MM.1S (cell line): ENCODE measurements at places on chromosomes 3 and 15.
A peak's percentile ranks its signal among the peaks of the same experiment; 100 is the strongest.

- no peak for DNase-seq
Measured at GRCh38 chr15:66388043-66388363, 1.3 kb downstream of the MAP2K1 start.

- DNase-seq: no peak
Measured at GRCh38 chr3:172918165-172918564, 167.6 kb downstream of the ECT2 start.

DNA sequence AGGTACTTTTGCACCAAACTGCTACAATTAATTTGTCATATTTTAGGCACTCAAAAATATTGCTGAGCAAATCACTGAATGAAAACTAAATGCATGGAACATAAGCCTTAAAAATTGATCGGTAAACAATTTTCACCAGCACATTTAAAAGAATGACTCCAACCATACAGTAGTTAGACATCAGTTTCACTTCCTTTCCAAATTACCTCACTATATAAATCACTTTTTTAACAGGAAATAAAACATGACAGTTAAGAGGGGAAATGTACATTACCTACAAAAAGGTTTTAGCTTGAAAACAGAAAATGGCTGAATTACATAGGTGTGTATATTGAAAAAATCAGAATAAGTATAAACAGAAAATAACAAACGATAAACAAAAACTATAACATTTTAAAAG, 108.4 kb downstream of the SERPINI1 start:
- no peak for DNase-seq

DNA sequence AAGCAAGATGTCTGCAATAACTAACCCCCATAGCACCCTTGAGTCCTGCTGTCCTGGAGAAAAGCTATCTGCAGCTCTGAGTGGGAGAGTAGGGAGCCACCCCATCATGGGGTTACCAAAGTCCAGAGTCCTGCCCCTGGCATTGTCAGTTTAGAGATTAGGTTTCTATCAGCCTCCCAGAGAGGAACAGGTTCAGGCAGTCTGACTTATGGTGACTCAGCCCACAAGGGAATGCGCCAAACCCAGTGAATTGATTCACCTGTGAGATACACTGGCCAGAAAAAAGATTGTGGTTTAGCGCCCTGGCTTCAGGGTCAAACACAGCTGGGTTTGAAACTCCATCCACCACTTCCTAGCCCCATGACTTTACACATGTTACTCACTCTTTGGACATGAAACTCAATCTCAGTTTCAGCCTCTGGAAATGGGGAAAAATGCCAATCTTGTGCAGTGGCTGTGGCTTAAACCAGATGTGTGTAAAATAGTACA, 263.6 kb upstream of the HES1 start:
- DNase-seq: peak; percentile 93

DNA sequence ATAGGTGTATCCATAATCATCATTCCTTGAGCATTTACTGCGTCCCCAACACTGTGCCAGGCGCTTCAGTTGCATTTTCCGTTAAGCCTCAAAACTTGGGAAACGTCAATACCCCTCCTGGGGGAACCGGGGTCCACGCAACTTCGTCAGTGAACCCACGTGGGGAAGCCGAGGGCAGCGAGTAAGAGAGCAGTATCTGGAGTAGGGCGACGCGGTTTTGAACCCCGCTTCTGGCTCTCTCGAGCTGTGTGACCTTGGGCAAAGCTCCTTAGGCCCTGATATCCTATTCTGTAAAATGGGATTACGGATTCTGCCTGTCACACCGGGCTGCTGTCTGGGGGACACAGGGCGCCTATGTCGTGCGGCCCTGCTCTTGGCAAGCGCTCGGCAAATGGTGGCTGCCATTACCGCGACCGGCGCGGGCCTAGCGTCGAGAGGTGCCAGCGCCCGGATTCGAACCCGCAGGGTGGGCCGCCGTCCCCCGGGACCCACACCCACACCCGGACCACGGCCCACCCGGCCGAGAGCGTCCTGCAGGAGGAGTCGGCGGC, 590 bp downstream of the POLG start:
- no peak for DNase-seq

DNA sequence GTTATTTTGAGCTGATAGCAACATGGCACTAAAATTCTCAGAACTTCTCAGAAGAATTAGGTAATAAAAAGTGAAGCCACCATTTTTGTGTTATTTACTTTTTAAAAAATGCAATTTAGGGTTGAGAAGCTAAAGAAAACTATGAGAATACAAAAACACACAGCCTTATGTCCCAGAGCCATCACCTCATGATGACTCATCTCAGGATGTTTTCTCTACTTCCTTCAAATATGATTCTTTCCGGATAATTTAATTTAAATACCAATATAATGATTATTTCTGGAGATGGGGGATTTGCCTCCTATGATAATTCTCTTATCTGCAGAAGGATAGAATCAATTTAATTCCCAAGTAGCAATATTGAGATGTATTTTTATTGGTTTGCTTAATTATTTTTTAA, 105.6 kb upstream of the BFSP2 start:
- DNase-seq: no peak

GRCh38 chr3:72510247-72510646, 338.0 kb downstream of the SHQ1 start:
- no peak for DNase-seq

- DNase-seq: no peak
Measured at GRCh38 chr15:43544266-43544665, 26.9 kb downstream of the MAP1A start.

GRCh38 chr3:143699424-143699823, 148.8 kb downstream of the SLC9A9 start:
- DNase-seq: no peak

DNA sequence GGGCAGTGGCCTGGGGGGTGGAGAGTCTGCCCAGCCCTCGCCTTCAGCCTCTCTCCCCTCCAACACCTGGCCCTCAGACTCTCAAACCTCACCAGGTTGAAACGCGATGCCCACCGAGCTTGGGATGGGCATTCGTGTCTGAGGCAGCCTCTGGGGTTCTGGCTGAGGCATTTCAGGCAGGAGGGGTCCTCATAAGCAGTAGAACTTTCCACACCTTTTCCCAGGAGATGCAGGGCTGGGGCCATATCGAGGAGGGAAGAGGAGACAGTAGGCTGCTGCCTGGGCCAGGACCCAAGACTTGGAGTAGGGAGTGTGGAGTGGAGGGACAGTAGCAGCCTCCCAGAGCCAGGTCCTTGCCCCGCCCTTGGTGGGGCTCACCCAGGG, 24.6 kb downstream of the ACAA1 start:
- DNase-seq: no peak

GRCh38 chr3:87261925-87262324, 14.5 kb downstream of the POU1F1 start:
- DNase-seq: no peak
